ENCODE measurements at places on chromosomes 2 and 18.
A peak's percentile ranks its signal among the peaks of the same experiment; 100 is the strongest.

- DNase-seq, result no peak
Measured at GRCh38 chr2:62300925-62301324, 105.0 kb downstream of the B3GNT2 start.

DNA sequence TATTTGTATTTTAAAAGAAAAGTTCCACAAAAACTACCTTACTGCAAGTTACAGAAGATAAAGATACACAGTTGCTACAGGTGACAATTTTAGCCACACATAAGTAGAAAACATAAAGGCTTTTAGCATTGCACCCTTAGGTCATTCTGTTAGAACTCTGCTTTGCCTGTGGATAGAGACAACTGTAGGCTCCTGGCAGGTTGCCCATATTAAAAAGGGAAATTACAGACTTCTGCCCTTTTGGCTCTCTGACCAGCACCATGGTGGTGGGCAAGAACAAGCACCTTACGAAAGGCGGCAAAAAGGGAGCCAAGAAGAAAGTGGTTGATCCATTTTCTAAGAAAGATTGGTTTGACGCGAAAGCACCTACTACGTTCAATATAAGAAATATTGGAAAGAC, 223.3 kb downstream of the MC4R start:
- DNase-seq, result no peak

DNA sequence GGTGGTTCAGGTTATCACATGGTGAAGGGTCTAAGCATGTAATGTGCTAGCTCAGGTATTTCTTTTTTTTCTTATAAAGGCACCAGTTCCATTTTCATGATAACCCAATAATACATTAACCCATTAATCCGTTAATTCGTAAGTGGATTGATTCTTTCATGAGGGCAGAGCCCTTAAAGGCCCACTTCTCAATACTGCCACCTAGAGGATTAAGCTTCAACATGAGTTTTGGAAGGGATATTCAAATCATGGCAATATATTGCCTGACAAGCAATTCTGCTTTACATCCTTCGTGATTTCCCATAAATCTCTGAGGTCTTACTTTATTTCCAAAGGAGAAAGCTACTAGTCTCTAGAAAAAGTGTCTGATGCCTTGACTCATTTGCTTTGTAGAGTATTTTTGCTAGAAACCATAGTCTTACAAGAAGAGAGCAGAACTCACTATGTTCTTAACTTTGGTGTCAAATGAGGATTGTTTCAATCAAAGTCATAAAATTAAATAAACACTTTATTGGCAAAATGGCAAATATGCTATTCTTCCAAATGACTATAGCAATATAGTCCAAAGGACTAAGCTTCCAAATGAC, 271.3 kb downstream of the KCNS3 start:
- DNase-seq, result peak; percentile 58

DNA sequence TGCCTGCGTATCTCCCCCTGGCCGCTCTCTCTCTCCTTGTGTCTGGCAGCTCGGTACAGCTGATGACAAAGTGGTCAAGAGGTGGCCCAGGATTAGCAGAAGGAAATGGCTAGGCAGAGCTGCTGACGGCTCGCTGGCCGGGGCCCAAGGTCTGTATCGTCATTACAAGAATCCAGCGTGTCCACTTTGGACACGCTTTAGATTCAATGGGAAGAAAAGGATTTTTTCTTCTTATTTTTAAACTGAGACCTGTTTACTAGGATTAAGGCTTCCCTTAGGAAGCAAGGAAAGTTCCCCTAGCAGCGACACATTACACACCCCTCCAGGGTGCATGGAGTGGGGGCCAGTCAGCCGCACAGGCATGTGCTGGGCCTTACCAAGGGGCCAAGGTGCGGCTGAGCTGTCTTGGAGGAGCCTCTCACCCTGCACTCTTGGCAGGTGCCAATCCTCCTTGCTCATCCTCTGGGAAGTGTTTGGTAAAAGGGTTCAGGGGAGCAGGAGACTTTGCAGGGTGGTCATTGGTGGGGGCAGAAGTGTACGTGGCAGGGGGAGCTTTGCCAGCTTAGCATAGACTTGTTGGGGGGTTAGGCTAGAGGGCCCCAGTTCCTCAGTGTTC, 76.8 kb downstream of the POLR1A start:
- no peak for DNase-seq

DNA sequence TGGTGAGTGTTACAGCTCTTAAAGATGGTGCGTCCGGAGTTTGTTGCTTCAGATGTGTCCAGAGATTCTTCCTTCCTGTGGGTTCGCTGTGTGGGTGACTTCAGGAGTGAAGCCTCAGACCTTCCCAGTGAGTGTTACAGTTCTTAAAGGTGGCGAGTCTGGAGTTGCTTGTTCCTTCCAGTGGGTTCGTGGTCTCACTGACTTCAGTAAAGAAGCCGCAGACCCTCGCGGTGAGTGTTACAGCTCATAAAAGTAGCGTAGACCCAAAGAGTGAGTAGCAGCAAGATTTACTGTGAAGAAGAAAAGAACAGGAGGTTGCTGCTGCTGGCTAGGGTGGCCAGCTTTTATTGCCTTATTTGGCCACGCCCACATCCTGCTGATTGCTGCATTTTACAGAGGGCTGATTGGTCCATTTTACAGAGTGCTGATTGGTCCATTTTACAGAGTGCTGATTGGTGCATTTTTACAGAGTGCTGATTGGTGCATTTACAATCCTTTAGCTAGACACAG, 34.0 kb upstream of the SPTBN1 start:
- DNase-seq, result no peak

DNA sequence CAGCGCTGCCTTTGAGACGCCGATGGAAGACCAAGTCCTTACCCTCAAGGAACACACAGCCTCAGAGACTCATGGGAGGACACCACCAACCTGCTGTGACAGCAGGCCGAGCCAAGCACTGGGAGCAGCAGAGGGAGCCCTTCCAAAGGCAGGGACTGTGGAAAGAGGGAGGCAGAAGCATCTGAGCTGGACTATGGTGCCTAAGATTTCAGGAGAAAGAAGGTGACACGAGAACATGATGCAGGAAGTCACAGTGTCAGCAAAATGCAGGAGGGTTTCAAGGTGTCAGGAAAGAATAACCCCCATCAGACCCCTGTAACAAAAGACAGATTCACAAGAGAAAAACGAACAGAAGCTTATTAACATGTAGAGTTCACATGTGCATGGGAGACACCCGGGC, 24.2 kb upstream of the COX7A2L start:
- DNase-seq, result no peak

DNA sequence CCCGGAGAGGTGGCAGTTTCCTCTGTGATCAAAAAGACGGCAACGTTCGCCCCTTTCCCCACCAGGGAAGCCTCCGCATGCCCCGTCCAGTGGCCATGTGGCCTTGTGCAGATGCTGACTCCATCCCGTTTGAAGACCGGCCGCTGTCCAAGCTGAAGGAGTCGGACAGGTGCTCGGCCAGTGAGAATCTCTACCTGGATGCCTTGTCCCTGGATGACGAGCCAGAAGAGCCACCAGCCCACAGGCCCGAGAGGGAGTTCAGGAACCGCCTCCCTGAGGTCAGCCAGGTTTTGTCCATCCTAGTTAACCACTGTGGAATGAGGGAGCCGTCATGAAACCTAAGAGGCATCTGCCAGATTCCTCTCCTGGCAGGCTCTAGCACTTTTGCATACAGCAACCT, 113.6 kb downstream of the MTCL1 start:
- DNase-seq, result no peak

- no peak for DNase-seq
Measured at GRCh38 chr2:21740484-21740883, 616.7 kb downstream of the TDRD15 start.

GRCh38 chr2:28506112-28506910, 10.5 kb downstream of the PLB1 start:
- DNase-seq, result no peak

GRCh38 chr2:220785178-220785577, 786.9 kb downstream of the EPHA4 start:
- no peak for DNase-seq

- DNase-seq, result peak; percentile 60
Measured at GRCh38 chr2:56130463-56131070, 53.2 kb upstream of the CCDC85A start.

- DNase-seq, result no peak
Measured at GRCh38 chr2:64376926-64377325, 77.0 kb upstream of the LGALSL start.

DNA sequence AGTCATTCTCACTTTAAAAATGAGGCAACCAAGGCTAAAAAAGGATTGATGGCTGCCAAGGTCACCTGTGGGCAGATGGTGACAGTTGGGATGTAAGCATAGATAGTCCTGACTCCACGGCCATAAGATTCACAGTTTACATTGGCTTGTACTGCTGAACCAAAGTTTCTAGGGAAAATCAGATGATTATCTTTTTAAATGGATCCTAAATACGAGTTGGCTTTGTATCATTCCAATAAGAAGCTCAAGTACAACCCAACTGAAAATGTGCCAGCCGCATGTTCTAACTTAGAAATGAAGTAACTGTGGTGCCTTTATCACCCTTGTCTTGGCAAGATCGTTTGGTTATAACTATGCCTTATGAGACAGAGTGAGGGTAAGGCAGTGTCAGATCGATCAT, 27.6 kb downstream of the HK2 start:
- DNase-seq, result no peak

GRCh38 chr2:129469389-129469788, 510.1 kb upstream of the RAB6C start:
- no peak for DNase-seq

DNA sequence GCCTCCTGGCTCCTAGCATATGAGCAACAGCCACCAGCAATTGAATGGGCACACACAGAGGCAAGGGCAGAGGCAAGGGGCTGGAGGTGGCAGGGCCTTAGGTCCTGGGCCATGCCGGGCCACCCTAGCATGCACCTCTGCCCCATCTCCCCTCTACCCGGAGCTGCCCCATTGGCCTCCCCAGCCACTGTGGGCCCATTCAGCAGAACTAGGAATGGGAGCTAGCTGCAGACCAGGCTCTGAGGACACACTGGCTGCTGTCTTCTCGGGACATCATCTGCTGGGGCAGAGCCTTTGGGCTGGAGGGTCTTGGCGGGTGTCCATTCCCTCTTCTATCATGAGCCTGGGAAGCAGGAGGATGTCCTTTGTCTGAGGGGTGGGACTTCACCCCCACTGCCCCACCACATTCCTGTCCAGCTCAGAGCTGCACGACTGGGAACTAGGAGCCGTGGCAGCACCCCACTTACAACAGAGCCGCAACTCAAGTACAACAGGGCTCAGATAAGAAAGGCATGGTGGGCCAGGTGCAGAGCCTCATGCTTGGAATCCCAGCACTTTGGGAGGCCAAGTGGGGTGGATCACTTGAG, 800 bp downstream of the VIL1 start:
- DNase-seq, result no peak

DNA sequence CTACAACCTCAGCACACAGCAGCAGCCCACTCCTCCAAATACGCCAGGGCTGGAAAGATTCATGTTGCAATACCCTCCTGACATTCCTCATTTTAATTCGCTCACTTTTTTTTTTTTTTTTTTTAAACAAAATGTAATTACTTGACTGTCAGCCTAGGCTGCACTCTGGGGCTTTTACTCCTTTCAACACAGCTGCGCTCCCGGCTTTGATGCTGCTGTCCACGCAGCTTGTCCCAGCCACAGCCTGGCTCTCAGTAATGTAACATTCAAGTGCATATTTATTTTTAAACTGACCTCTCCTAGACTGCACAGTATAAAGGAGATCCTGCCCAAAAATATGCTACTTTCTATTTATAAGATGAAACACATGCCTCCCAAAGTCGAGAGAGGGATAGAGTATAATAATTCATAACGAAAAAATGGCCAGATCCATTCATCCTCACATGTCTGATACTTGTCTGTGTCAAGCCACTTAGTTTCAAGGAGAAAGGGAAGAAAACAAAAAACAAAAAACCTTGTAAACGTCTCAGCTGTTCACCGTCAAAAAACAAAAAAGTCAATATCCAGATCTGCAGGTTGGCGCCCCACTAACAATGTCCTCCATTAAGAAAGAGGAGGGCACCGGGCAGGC, 949 bp downstream of the CDC42EP3 start:
- no peak for DNase-seq

- peak; percentile 44 for DNase-seq
Measured at GRCh38 chr2:29187926-29188325, 72.7 kb downstream of the CLIP4 start.

DNA sequence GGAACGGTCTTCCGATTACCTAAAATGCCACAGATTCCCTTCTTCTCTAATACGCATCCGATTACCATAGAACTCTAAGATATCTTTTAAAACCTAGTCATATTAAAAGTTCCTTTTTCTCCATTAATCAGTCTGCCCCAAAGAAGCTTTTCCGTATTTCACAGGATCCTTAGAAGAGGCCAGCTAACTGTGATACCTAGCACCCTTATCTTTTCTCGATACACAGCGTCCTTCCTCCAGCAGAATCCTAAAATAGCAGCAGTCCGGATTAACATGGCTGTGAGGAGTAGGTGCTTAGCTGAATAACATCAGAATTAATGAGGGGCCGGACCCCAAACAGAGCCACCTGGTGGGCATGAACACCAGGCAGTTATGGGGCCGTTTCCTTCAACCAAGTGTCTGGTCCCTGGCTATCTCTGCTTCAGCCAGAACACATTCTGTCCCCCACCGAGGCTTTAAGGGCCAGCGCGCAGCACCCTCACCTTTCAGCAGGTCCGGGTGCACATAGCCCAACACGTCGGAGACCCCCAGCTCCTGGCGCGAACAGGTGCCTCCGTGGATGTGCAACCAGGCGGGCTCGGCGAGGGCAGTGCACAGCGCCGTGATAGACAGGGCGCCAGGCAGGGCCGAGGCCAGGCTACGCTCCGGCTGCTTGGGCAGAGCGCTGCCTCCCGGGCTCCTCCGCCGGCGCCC, 995 bp downstream of the TMEM127 start:
- DNase-seq, result peak; percentile 15
